ENCODE measurements at places on chromosomes 13 and 19.
A peak's percentile ranks its signal among the peaks of the same experiment; 100 is the strongest.

GRCh38 chr13:113763961-113764792 is 5.2 kb downstream of the TMEM255B start:
- no peak for DNase-seq

GRCh38 chr19:13010038-13010991 is 15.0 kb downstream of the NFIX start:
- no peak for DNase-seq

GRCh38 chr13:66425741-66426140 is 804.4 kb downstream of the PCDH9 start:
- no peak for DNase-seq

- no peak for DNase-seq
Observed at GRCh38 chr13:102648046-102648445, 46.8 kb downstream of the METTL21C start.

DNA sequence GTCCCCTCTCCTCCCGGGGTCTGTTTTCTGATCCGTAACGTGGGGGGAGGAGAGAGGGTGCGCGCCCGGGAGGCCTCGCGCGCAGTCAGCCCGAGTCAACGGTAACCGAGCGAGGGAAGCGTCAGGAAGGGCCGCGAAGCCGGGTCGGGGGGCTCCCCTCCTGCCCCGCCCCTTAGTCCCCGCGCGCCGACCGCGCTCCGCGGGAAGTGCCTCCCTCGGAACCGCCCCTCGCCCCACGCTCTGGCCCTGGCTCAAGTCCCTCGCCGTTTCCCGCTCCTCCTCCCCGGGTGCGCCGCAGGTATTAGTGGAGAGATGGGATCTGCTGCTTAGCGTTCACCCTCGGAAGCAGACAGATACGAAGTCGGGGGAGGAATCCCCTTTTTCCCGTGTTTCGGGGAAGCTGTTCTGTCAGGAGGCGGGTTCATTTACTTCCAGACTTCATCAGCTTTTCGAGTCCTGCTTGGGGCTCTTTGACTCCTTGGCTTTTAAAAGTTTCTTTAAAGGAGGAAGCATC is 770 bp downstream of the HNRNPM start:
- DNase-seq: peak; percentile 31

GRCh38 chr13:113031465-113031864 is 62.5 kb downstream of the MCF2L start:
- DNase-seq: no peak

DNA sequence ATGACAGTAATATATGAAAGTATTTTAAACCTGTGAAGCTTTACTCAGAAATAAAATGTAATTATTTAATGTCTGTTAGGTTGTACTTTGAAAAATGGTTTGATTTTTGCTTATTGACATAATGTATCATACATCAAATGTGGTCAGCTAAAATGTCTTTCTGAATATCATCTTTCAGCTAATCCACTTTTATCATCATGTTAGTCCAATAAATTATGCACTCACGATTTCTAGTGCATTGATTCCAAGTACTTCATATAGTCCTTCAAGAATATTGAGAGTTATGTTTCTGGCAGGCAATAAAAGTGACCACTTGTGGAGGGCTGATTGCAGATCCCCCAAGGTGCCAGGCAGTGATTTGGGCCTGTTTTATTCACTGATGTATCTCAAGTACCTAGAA is 1204.1 kb downstream of the OLFM4 start:
- DNase-seq: no peak

- DNase-seq: no peak
Observed at GRCh38 chr13:103614761-103615160, 548.5 kb upstream of the SLC10A2 start.

DNA sequence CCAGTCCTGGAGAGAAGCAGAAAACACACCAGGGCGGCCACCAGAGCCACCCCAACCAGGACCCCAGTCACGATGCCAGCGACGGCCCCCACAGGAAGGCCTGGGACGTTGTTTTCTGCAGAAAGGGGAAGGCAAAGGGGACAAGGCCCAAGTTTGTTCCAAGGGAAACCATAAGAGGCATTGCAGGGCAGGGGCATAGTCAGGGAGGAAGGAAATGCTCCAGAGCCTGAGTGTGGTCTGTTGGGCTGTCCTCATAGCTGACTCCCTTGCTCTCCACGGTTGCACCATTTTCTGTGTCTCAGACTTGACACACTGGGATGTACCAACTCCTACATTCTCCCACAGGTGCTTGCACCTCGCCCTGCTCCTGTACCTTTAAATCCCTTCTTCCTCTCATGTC is 5.2 kb downstream of the CEACAM4 start:
- no peak for DNase-seq

- no peak for DNase-seq
Observed at GRCh38 chr19:33640773-33641172, 19.0 kb downstream of the CHST8 start.

- no peak for DNase-seq
Observed at GRCh38 chr13:51225029-51225428, 2.8 kb downstream of the FAM124A start.

DNA sequence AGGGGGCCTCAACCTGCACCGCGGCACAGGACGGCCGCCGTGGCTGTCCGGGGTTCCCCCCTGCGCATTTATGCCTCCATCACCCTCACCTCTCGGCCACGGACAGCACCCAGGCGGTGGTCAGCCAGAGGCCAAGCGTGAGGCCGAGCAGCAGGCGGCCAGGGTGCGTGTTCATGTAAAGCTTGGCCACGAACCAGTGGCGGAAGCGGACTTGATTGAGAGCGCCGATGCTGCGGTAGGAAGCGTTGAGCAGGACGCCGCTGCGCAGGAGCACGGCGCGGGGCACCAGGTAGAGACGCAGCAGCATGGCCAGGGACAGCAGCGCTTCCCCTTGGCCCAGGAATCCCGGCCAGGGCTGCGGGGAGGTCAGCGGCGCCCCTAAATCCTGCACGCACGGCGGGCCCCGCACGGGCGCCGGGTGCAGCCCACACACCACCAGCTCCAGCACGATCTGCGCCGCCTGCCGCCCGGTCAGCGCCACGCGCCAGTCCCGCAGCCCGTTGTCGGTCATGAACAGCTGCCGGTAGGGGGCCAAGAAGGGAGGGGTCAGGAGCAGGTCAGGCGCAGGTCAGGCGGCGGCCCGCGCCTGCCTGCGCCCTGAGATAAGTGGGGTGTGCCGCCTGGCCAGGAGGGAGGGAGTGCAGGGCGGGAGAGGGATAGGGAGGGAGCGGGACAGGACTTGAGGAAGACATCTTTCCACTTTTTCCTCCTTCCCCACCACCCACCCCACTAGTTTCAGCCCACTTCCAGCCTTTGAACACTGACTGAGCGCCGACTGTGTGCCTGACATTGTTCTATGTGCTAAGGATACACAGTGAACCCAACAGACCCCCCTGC is 6.5 kb downstream of the KCNN4 start:
- no peak for DNase-seq

GRCh38 chr13:85785205-85785604 is 14.0 kb downstream of the SLITRK6 start:
- DNase-seq: no peak

GRCh38 chr19:53511933-53512374 is 26.0 kb upstream of the ZNF331 start:
- DNase-seq: peak; percentile 22

GRCh38 chr13:21573920-21574712 is 29.9 kb downstream of the MICU2 start:
- no peak for DNase-seq

DNA sequence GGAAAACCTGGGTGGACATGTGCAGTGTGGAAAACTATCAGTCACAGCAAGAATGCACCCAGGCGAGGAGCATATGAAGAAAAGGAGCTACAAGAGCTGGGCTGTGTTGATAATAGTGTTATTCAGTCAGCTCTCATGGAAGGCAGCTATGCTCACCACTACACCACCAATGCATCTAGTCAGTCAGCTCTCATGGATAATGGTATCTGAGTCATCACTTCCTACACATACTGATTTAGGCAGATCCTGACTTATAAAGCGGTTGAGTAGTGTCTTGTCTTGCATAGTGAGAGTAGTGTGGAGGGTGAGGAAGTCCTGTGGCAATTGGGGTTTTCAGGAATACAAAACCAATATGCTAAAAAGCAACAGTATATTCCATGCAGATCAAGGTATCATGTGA is 9.1 kb upstream of the ZNF160 start:
- no peak for DNase-seq

DNA sequence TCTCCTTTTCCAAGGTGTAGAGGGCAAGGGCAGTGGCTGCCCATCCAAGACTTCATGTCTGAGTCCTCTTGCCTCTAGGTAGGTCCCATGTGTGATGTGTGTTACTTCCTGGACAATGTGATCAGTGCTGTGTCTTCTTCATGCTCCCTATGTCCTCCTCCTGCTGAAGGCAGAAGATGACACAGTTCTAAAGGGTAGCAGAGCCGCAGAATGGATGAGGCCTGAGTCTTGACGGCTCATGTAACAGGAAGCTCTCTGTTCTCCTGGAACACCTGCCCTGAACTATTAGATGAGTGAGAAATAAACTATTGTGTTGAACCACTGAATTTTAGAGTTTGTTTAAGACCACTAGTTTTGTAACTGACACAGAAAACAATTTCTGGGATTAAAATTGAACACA is 165.9 kb downstream of the NDFIP2 start:
- no peak for DNase-seq

GRCh38 chr13:101289764-101290163 is 126.5 kb downstream of the NALCN start:
- no peak for DNase-seq

DNA sequence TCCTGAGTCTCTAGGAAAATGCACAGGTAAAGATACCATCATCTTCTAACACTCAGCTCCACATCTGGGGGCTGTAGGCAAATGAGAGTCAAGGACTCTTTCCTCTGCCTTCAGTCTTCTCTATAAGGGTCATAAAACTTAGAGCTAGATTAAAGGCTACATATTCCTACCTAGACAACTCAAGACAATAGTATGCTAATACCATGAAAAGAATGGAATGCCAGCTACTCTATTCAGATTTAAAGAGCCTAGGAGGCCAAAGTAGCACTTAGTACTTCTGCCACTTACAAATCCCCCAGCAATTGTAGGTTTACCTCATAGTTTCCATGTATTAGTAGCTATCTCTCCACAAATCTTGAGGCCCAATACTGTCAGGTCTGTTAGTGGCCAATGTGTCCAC is 453.0 kb downstream of the SLITRK5 start:
- DNase-seq: no peak

DNA sequence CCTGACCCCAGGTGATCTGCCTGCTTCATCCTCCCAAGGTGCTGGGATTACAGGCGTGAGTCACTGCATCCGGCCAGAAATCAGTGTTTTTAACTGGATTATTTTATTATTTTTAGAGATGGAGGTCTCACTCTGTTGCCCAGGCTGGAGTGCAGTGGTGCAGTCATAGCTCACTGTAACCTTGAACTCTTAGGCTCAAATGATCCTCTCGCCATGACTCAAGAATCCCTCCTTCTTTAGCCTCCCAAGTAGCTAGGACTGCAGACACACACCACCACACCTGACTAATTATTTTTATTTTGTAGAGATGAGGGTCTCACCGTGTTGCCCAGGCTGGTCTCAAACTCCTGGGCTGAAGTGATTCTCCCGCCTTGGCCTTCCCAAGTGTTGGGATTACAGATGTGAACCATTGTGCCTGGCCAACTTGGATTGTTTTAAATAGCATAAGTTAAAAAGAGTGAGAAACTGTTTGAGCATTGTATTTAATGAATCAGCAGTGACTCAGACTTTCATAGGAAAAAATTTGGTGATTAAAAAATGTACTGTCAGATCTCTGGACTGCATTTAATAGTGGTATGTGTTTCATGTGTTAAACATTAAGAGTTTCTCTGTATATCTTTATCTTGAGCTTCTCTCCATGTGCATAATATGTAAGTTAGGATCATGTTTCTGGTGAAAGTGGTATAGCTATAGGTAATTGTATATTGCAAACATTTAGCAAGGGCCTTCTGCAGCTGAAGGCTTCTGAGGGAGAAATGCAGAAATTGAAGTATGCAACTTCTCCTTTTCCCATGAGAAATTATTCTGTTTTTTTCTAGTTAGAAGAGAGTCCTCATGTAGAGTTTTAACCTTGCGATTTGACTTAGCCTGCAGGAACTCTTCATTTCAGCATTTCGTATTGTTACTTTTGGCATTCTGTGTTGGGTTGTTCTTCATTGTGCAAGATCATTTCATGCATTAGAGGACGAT is 121.2 kb downstream of the PCCA start:
- DNase-seq: no peak

GRCh38 chr19:8355631-8356402 is 8.1 kb upstream of the ANGPTL4 start:
- DNase-seq: no peak

DNA sequence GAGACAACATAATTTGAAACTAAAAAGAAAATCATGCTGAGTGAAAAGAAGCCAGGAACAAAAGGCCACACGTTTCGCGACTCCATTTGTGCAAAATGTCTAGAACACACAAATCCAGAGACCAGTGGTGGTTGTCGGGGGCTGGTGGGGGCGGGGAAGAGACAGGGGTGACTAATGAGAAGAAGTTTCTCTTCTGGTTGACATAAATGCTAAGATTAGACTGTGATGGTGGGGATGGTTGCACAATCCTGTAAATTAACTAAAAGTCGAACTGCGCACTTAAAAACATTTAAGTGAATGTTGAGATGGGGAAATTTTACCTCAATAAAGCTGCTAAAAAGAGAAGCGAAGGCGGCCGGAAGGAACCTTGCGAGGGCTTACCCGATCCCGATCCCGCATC is 7.1 kb downstream of the AKAP8 start:
- no peak for DNase-seq

- DNase-seq: no peak
Observed at GRCh38 chr13:96388598-96388997, 298.7 kb downstream of the HS6ST3 start.

GRCh38 chr13:38872693-38873092 is 117.9 kb downstream of the STOML3 start:
- no peak for DNase-seq

GRCh38 chr19:18743784-18744418 is 47.2 kb downstream of the COMP start:
- no peak for DNase-seq

- DNase-seq: no peak
Observed at GRCh38 chr13:52896827-52897659, 48.6 kb upstream of the PCDH8 start.

DNA sequence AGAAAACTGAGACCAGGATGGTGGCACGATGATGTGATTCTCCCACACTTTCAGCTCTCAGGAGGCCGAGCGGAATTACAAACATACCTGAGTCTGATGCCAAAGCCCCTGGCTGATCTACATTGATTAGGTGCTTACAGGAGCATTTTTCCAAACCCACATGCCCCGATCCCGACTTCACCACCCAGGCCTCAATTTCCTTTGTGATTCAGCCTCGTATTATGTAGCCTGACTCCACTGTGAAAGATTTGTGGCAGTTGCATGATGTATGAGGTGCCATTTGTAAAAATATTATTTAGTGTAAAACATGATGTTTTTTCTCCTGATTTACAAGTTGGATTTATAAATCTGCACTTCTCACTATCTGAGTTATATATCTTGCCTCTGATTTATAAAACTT is 118.0 kb downstream of the TSHZ3 start:
- no peak for DNase-seq

DNA sequence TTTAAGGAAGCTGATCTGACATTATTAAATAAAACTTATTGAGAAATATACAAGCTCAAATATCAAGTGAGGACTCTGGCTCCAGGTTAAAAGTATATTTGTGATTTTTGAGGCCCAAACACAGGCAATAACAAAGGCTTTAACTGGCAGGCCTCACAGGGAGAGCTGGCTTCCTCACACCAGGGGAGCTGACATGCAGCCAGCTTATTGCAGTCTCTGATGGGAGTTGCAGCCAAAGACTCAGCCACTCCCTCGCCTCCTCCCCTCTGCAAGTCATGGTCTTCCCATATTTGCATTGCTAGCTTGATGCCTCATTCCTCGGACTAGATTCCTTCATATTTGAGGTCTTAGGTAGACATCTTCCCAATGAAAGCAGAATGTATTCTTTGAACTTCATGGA is 647.1 kb upstream of the SLITRK6 start:
- DNase-seq: no peak

GRCh38 chr19:33438987-33439781 is 65.7 kb downstream of the CEBPG start:
- no peak for DNase-seq

Data from activated T-helper 1 cell treated with anti-CD3 and anti-CD28 coated beads, Interleukin-2, amount 50 U/mL, for 16 hours (primary cell).